Midbrain (tissue), 1 donor: ENCODE measurements at places on chromosomes 6 and 20.

DNA sequence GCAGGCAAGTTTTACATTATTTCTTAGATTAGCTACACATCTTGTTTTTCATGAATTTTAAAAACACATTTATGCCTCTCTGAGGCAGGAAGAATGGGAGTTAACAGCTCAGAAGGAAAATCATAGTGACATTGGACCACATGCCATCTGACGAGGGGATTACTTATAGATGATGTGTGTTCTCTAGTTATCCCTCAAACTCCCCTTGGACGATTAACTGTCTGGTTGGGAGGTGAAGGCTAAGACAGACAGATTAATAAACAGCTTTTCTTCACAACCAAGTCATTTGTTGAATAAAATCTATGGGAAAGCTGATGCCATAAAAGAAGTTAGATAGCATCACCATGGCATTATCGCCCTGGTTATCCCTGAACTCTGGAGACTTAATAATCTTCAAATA, 80.0 kb upstream of the PREP start:
- DNase-seq = no peak

GRCh38 chr6:116682334-116682712, 1.3 kb downstream of the KPNA5 start:
- peak; percentile 29 for DNase-seq

DNA sequence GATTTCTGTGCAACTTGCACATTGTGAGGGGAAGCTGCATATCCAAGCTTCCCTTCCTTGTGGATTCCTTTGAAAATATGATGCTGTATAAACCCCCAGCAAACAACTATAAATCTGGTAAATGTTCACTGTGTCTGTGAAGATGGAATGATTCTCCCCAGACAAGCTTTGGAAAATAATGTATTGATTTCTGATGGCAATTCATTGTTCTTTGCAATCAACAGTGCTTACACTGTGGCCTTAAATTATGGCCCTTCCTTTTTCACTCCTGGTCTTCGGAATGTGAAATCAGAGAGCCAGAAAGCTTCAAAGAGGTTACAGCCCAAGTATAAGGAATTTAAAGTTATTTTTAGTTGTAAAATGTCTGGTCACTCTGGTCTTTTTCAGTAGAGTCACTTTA, 308.8 kb downstream of the CBLN4 start:
- DNase-seq = no peak

- DNase-seq = no peak
These were observed 21.5 kb downstream of the COL9A3 start for GRCh38 chr20:62838128-62838891.

- peak; percentile 47 for DNase-seq
These were observed 77.9 kb upstream of the TULP1 start for GRCh38 chr6:35590622-35591066.
